ENCODE measurements at places on chromosomes 12 and 14.

GRCh38 chr12:5016526-5016925 lies 27.2 kb upstream of the KCNA5 start:
- no peak for DNase-seq

DNA sequence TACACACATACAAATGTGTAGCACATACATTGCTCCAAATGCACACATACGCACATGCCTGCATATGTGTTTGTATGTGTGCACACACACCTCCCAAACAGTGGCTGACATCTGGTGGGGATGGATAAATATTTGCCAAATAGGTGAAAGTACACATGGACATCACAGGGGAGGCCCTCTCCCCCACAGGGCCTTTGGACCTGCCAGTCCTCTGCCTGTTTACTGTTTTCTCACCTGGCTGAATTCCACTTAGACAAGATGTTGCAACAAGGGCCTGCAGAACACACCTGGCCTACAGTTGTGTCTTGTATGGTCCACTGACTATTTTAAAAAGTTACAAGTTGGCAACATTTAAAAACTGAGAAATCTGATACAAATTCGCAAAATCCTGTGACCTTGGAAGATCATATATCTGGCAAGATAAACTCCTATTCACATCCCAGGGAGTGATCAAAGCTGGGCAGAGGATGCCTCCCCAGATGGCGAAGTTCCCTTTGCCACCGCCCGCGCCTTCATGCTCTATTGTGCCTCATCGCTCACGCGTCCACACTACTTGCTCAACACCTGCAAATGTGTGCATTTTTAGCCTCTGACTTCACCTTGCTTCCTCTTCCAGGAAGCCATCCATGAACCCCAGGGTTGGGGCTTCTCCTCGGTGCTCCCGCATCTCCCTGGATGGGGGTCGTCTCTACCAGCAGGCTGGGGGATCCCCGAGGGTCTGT lies 118.4 kb upstream of the FZD10 start:
- no peak for DNase-seq

DNA sequence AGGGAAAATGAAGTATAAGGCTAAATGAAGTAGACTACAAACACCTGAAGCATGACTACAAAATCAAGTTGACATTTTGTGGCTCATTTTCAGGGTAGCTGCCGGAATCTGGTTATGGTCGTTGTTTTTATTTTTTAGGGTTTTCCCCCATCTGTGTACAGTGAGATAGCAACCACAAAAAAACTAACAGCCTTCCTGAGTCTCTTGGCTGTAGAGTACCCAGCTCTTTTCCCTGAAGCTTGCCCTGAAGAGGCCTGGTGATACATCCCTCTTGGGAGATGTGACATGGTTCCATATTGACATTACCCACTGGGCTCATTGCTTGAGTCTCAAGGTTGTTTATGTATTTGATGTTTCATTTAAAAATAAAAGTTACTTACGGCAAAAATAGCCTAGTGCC lies 424.0 kb downstream of the ZFP36L1 start:
- DNase-seq: no peak

- no peak for DNase-seq
These were observed 85.5 kb downstream of the CDK17 start for GRCh38 chr12:96314723-96315122.

DNA sequence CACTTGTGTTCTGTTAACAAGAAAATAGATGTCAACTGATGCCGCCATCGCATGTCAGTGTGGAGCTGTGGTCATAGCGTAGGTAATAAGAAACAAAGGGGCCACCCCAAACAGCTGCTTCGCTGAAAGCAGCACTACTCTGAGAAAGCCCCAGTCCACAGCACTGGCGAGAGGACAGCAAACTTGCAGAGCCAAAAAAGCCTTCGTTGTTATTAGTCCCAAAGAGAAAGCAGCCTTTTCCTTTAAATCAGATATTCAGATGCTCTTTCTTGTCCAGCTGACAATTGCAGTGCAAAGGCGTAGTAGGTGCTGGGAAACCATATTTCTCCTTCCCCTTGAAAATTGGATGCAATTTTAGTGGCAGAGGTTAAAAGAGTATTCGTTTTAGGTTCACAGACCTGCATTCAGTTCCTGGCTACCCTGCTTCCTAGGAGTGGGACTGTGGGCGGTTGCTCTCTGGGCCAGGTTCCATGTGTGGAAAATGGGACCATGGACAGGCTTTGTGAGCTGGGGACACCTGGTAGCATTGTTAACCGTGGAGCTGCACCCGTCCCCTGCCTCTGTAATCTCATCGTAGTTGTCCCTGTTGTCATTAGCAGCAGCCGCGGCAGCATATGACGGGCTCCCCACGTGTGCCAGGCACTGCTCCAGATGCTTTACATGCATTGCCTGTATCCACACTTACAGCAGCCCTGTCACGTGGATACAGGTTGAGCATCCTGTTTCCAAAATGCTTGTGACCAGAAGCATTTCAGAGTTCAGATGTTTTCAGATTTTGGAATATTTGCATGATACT lies 54.2 kb downstream of the ELK3 start:
- DNase-seq: no peak

DNA sequence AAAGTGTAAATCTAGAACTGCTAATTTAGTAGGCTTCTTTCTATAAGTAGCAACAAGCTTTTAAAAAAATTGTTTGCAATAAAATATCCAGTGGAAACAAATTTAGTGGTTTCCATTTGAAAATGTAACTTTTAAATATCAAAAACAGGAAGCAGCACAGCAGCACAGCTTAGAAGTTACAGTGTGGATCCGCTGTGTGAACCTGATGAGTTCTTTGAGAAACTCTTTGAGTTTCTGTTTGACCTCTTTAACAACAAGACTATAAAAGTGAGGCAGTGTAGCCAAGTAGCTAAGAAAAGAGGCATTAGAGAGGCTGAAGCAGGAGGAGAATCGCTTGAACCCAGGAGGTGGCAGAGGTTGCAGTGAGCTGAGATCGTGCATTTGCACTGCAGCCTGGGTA lies 178.3 kb downstream of the NAV3 start:
- no peak for DNase-seq

DNA sequence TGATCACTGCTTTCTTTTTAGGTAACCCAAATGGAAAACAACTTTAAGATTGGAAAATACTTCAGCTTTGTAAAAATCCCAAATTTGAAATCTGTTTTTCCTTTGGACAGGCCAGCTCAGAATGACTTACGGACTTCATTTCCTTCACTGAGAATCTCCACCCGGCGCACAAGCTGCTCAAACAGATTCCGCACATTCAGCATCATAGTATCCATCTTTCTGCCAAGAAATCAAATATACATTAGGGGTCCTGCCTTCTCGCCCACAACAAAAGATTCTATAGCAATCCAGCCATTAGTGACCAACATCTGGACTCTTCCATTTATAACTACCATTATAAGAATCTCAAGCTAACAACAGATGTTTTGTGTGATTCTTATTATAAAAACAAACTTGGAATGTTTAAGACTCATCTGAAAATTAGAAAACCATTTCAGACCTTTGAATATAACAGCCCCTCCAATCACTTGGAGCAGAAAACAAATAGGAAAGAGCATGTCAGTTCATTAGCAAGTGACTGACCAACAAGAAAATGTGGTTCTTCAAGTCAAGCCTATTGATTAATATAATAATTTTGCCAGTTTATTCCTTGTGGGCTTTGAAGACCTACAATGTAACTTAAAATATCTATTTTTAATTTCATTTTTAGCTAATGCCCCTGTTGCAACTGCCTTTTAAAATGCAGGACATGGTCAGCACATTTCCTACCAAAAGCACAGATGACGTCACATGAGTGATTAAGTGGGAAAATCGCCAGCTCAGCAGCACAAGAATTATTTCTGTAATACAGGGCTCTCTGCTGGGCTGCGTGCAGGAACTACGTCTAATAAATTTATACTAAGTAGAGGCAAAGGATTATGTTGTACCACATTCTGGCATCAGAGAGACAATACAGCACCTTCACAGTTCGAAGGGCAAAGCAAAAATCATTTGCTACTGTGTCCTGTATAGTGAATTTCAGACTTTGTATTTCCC lies 8.5 kb downstream of the RACGAP1 start:
- no peak for DNase-seq

DNA sequence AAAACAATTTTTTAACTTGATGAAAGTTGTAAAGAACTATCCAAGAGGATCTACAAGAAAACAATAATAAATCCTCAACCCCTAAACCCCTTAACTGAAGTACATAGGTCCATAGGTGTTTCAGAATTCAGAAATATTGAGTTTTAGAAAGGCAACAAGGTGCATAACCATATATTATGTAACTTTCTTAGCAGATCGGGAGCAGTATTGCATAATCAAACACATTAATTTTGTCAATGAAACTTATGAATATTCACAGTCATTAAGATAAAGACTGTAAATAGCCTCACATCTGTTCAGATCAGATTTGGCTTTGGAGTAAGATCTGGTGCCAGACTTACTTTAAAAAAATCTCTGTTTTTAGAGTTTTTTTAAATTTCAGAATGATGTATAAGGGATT lies 647.1 kb upstream of the FLRT2 start:
- no peak for DNase-seq

DNA sequence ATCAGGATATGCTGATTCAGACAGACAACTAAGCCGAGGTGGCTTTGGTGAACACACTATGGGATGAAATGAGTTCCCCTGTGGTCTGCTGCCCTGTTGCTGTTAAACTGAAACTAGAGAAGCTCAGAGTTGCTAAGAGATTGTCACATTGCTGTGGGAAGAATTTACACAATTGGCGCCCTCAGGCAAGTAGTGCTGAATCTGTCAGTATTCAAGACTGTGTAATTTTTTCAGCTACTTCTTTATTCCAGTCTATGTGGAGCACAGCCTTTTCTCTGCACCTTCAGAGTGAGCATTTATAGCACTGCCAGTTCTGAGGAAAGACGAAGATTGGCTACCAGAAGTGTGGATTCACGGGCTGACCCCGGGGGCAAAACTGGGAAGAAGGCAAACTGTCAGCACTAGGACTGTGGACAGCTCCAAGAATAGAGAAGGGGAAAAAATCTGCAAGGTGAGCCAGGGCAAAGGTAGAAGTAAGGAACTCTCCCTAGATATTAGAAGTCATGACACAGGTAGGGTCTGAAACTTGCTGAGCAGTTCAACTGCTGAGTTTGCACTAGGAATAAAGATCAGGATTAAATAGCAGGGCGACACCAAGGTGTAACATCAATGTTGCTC lies 218.8 kb upstream of the TMPO start:
- DNase-seq: no peak

GRCh38 chr12:3958534-3958933 lies 85.3 kb upstream of the PARP11 start:
- no peak for DNase-seq

DNA sequence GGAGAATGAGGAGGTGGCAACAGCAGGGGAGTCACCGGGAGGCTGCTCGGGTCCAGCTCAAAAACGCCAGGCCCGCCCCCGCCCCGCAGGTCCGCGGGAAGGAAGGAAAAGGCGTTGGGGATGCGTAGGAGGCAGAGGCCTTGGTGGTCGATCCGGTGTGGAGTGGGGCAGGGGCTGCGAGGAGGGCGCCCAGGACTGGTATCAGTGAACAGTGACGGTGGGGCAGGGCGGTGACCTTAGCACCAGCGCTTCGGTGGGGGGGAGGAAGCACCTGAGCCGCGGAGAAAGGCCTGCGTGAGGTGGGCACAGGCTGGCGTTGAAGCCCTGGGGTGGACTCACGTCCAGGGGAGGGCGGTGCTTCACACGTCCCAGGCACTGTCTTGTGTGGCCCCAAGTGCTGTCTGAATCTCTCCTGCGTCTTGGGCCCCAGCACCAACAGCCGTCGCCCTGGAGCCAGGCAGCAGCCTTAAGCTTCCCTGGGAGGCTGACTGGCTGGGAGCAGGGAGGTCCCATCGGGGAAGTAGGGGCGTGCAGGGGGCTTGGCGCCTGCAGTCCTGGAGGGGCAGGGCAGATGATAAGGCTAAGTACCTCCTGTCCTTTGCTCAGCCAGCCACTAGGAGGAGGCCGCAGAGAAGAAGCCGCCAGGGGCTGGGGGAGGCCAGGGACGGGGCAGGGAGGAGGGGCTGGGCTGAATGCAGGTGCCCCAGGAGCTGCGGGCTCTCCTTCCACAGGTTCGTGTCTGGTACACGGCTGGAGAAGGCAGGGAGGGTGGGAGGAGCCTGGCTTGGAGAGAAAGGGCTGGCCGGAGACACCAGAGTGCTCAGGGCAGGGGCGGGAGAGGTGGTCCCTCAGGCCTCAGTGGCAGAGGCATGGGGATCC lies 26.5 kb downstream of the ZBTB42 start:
- DNase-seq: peak; percentile 76

DNA sequence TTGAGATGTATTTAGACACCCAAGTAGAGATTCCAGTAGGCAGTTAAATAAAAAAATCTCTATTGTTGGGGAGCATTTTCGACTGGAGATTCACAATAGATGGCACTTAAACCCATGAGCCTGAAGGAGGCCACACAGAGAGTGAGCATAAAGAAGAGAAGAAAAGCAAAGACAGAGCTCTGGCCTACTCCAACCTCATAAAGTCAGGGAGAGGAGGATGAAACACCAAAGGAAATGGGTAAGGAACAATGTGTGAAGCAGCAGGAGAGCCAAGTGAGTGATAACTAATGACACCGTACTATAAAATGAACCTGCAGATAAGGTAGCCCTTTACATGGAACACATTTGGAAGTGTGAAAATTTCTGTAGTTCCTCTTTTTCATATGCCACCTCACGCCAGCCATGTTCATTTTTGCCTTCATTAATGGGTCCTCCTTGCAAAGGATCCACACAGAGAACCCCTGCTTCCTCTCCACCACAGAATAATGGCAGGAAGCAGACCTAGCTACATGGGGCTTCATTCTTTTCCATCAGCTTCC lies 150.0 kb upstream of the SYT10 start:
- no peak for DNase-seq

- no peak for DNase-seq
These were observed 134.1 kb upstream of the SLC35F4 start for GRCh38 chr14:57999979-58000378.

GRCh38 chr12:31016057-31016456 lies 57.6 kb upstream of the DDX11 start:
- DNase-seq: no peak

GRCh38 chr12:83168751-83169150 lies 482.0 kb downstream of the TMTC2 start:
- DNase-seq: no peak

- no peak for DNase-seq
These were observed 555 bp upstream of the RTN1 start for GRCh38 chr14:59871166-59871495.

GRCh38 chr14:73140811-73141323 lies 4.6 kb downstream of the PSEN1 start:
- no peak for DNase-seq

- no peak for DNase-seq
These were observed 75.3 kb downstream of the AACS start for GRCh38 chr12:125140279-125141209.

Data from naive thymus-derived CD8-positive, alpha-beta T cell (primary cell).